Aorta (tissue), 5 donors: ENCODE measurements at places on chromosomes 7 and 10. TPM values are rescaled to one million over a fixed set of nuclear protein-coding genes. Genes with fewer than 3 reads are reported as not detected.

DNA sequence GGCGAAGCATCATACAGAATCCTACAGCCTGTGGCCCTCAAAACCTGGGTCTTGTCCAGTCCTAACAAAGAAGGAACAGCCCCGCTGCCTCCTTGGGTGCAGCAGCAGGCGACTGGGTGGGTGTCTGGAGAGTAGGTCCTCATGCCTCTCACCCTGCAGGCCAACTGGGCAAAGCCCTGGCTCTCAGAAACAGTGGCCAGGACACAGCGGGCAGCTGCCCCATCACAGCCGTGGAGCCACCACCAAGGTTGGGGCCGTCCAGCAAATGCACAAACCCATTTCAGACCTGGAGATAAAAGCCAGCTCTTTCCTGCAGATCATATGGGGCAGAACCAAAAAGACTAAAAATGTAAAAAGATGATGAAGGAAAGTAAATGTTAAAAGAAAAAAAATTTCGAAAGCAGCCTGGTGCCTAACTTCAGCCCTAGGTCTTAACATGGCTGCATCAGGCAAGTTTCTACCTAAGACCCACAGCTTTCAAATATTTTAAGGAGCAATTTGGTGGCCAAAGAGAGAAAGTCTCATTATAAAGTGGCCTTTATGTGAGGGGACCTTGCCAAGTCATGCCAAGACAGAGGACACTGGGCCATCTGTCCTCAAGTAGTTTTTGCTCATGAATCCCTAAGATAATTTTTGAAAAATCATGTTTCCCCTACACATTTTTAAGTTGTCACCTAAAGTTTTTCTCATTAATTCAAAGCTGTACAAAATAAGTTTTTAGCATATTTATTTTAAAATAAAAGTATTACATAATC, 142.1 kb downstream of the PAXIP1 start:
- no peaks in the 10 kb centered on the region for H3K4me1 ChIP-seq
- H3K4me3 ChIP-seq = no peak overlapping the region
- no peaks in the 10 kb centered on the region for H3K27me3 ChIP-seq

- no peaks in the 10 kb centered on the region for H3K27me3 ChIP-seq
- no peak overlapping the region for H3K4me3 ChIP-seq
- no peaks in the 10 kb centered on the region for H3K36me3 ChIP-seq
- peaks cover 2% of the 10 kb centered on the region for H3K4me1 ChIP-seq
Measured at GRCh38 chr7:16063221-16063620, 358.1 kb downstream of the CRPPA start.

DNA sequence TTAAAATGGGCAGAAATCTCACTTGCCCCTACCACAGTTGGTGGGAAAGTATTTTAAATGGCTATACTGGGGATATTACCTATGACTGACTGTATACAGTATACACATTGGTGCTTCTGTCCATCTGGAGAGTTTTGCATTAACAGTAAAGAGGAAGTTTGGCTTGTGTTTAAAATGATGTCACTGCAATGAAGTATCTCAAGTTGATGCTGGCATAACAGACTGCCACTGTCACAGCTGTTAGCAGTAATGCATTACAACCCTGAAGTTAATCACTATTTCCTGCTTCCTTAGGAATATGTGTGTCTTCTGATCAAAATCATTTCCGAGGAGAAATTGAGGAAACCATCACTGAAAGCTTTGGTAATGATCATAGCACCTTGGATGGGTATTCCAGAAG, 1.9 kb downstream of the DKK1 start:
- no peak overlapping the region for H3K4me3 ChIP-seq
- DNase-seq = no peak
- H3K27ac ChIP-seq = no peak overlapping the region
- H3K27me3 ChIP-seq = no peaks in the 10 kb centered on the region
- H3K4me1 ChIP-seq = no peaks in the 10 kb centered on the region

DNA sequence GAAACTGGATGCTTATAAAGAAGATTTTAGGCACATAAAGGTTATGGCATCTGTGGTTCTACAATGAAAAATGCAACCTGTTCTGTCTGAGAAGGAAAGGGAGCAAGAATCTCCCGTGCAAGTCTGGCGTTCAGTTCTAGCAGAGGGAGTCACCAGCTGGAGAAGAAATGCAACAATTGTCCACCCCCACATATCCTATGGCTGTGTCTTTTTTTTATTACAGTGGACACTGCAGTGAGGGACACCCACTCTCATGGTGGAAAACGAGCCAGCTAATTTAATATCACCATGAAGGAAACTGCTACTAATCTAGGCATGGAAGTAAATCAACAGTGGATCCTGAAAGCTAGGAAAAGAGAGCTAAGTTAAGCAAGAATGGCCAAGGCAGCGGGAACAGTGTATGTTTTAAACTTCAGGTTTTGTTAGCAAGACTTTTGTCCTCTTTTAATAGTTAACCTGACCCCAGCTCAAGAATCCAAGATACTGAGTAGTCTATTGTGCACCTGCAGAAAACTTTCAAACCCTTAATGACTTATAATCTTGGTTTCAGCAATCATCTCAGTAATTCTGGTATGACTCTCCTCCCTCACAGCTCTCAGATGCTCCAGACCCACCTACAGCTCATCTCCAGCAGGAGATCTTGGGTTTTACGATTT, 149.3 kb downstream of the FGFR2 start:
- no peak overlapping the region for H3K4me3 ChIP-seq
- no peaks in the 10 kb centered on the region for H3K36me3 ChIP-seq
- DNase-seq = no peak
- no peak overlapping the region for H3K27ac ChIP-seq

- no peak overlapping the region for H3K4me3 ChIP-seq
- no peak for DNase-seq
- H3K27ac ChIP-seq = no peak overlapping the region
- no peaks in the 10 kb centered on the region for H3K4me1 ChIP-seq
- H3K27me3 ChIP-seq = no peaks in the 10 kb centered on the region
Measured at GRCh38 chr7:134482858-134483257, 24.0 kb upstream of the AKR1B1 start.

DNA sequence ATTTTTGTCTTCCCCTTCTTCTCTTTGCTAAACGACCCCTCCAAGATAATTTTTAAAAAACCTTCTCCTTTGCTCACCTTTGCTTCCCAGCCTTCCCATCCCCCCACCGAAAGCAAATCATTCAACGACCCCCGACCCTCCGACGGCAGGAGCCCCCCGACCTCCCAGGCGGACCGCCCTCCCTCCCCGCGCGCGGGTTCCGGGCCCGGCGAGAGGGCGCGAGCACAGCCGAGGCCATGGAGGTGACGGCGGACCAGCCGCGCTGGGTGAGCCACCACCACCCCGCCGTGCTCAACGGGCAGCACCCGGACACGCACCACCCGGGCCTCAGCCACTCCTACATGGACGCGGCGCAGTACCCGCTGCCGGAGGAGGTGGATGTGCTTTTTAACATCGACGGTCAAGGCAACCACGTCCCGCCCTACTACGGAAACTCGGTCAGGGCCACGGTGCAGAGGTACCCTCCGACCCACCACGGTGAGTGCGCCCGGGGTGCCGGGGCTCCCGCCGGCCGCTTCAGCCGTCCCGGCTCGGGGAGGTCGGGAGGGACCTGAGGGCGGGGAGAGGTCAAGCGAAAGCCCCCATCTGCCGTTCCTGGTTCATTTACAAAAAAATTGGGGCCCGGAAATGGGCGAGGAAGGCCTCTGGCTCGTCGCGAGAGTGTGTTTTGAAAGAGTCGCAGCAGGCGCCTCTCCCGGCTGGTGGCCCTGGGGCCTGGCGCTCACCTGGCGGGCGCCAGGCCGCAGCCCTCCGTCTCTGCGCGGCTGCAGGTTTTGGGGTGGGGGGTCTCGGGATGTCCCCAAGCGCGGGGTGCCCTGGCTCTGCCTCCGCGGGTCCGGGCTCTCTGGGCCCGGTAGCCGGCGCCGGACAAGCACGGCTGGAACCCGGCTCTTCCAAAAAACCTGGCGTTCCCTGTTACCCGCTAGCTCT, 1.2 kb downstream of the GATA3 start:
- no peak overlapping the region for H3K27ac ChIP-seq
- no peak for DNase-seq
- no peaks in the 10 kb centered on the region for H3K27me3 ChIP-seq
- no peaks in the 10 kb centered on the region for H3K4me1 ChIP-seq

DNA sequence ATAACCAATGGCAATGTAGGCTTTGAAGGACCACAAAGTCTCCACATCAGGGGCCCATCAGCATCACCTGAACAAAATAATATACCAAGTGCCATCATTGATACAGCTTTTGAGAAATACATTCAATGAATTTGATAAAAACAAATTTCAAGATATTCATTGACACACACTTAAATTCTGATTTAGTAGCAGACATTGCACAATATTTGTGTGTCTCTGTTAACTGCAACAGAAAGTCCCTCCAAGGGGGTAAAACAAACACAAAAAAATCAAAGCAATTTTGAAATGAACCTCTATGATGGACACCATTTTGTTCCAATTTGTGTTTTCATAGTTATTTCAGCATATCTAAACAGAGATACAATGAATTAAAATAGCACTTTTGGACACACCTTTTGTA, 86.8 kb upstream of the RSU1 start:
- H3K36me3 ChIP-seq = peaks cover 3% of the 10 kb centered on the region
- H3K4me3 ChIP-seq = no peak overlapping the region

- H3K4me1 ChIP-seq = no peaks in the 10 kb centered on the region
- DNase-seq = no peak
- H3K36me3 ChIP-seq = no peaks in the 10 kb centered on the region
- no peak within 1 kb of the TSS for H3K27ac ChIP-seq
- peak within 1 kb of the TSS; percentile 17 for H3K4me3 ChIP-seq
Measured at GRCh38 chr10:49761789-49762565, at the start of gene OGDHL. Gene OGDHL (minus strand): TSS chr10:49762323. CDS start chr10:49758592, 3,731 bp downstream.

DNA sequence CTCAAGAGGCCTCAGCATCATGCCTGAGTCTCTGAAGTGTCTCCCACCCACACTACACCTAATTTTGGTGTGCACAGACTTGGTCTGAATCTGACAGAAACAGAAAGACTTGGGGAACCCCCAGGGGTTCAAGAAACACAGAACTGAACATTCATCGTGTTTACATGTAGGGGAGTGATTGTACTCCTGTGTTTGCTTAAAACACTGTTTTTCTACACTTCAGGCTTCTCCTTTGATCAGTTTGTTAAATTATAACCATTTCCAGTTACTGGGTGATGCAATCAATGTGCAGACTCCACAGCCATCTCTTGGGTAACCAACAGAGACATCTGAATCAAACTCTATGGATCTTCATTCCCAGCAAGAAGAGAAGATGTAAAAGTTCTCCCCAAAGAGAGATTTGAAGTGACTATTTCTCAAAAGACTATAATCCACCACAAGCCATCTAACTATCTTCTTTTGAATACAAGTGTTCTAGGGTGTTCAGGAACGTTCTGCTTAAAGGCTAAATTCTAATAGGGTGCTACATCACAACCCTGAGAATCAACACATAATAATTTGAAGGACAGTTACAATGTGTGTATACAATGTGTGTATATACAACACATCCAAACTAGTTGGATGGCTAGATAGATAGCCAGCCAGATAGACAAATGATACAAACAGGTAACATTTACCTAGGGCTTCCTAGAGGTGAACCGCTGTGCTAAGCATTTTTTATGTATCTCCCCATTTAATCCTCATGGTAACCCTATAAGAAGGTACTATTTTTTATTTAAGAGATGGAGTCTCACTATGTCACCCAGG, 34.2 kb downstream of the DNAJC12 start:
- no peaks in the 10 kb centered on the region for H3K4me1 ChIP-seq
- no peaks in the 10 kb centered on the region for H3K27me3 ChIP-seq
- peaks cover 3% of the 10 kb centered on the region for H3K36me3 ChIP-seq
- no peak overlapping the region for H3K4me3 ChIP-seq

- peak overlapping the region; percentile 16 for H3K4me3 ChIP-seq
- H3K27me3 ChIP-seq = no peaks in the 10 kb centered on the region
- H3K36me3 ChIP-seq = no peaks in the 10 kb centered on the region
- H3K27ac ChIP-seq = no peak overlapping the region
- no peak for DNase-seq
- H3K4me1 ChIP-seq = peaks cover 14% of the 10 kb centered on the region
Measured at GRCh38 chr7:90709501-90710465, 113.7 kb downstream of the CDK14 start.

- H3K27me3 ChIP-seq = no peaks in the 10 kb centered on the region
- no peak overlapping the region for H3K4me3 ChIP-seq
- no peak overlapping the region for H3K27ac ChIP-seq
- H3K4me1 ChIP-seq = no peaks in the 10 kb centered on the region
Measured at GRCh38 chr7:155173905-155174304, 103.8 kb downstream of the HTR5A start.

DNA sequence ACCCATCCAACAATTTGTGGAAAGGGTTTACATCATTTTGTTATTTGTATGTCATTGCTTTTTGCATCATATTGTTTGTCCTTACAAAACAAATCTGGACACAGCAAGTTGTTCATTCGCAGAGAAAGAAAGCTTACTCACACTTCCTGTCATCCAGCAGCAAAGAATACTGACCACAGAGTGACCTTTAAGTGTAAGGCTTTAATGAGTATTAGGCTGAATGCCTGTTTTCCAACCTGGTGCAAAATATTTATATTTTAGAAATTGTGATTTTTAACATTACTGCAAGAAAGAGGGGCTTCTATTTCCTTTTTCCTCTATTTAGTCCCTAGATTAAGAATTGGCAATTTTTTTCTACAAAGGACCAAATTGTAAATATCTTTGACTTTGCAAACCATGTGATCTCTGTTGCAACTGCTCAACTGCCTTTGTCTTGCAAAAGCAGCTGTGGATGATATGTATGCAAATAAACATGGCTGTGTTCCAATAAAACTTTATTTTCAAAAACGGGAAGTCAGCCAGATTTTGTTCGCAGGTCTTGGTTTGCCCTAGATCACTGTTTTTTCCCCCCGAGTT, 27.8 kb upstream of the ITGB1 start:
- no peaks in the 10 kb centered on the region for H3K4me1 ChIP-seq
- H3K4me3 ChIP-seq = no peak overlapping the region
- H3K27me3 ChIP-seq = no peaks in the 10 kb centered on the region
- no peaks in the 10 kb centered on the region for H3K36me3 ChIP-seq
- no peak overlapping the region for H3K27ac ChIP-seq
- DNase-seq = no peak

The CCDC146 gene
- total RNA-seq = 8.9 TPM

The GHRHR gene
- total RNA-seq = 1.3 TPM

The WASHC2C gene
- 57.2 TPM for total RNA-seq

The HMX3 gene
- total RNA-seq = not detected

The ANXA11 gene
- total RNA-seq = 227 TPM

The PKD2L1 gene
- 1.1 TPM for total RNA-seq

The MOGAT3 gene
- total RNA-seq = not detected

The CCZ1B gene
- 60.1 TPM for total RNA-seq

The ZNF467 gene
- 18.5 TPM for total RNA-seq

The FGFR2 gene
- total RNA-seq = 5.8 TPM

The TAS2R3 gene
- total RNA-seq = 5.2 TPM
